AG09309 (cell line): ENCODE measurements at places on chromosomes 5 and 9.

DNA sequence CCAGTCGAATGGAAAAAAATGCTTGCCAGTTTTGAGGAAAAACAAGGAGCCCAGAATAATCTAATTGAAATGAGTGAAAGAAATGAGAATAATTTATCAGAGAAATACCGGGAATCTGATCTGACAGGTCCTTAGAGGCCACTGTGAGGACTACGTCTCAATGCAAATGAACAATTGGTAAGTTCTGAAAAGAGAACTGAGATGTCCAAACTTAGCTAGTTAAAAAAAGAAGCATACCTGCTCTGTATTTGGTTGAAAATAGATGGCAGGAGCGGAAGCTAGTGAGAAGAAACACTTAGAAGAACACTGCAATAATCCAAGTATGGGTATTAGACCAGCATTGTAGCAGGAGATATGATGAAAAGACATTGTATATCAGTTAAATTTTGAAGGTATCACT is 161.2 kb downstream of the CDH9 start:
- DNase-seq = no peak

DNA sequence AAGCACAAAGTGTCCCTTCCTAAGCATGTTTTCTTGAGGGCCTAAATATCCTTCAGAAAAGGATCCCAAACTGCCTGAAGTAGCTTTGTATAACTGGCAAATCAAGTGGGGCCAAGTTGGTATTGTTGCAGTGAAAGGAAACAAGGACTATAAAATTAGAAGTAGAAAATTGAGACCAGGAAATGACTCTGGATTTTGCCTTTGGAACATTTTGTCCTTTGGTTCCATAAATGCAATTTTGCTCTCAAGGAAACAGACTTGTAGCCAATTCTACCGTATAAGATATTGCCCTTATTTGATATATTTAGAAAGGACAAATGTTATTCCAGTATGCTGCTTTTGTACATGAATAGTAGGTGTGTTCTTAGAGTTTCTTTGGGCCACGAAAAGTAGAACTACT is 34.4 kb downstream of the RABGAP1 start:
- no peak for DNase-seq

DNA sequence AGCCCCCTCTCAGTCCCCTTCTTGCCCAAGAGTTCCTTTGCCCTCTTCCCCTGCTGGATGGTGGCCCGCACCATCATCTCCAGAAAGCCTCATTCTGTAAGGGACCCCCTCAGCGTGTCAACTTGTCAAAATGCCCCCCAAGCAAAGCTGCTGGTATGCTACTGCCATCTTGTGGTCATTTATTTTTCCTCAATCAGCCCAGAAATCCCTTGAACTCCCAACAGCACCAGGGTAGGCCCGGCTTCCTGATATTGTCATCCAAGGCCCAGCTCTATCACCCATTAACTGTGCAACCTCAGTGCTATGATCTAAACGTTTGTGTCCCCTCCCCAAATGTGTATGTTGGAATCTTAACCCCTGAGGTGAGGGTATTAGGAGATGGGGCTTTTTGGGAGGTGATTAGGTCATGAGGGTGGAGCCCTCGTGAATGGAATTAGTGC is 53.2 kb upstream of the FBXW11 start:
- DNase-seq = no peak

DNA sequence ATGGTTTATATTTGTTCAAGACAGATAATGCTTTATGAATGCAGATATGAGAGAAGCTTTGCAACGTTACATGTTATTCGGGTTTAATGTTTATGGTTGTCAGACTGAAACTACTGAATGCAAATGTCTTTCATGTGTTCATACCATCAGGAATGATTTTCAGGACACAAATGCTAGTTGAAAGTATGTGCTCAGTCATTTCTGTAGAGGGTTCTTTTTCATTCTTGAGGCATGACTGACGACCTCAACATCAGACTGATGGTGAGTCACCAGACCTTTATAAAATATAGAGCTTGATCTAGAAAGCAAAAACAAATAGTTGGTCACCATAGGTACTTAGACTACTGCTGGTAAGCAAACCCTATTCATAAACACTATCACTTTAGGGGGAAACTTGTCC is 287.3 kb upstream of the NUDT12 start:
- peak; percentile 38 for DNase-seq

GRCh38 chr5:14946815-14947620 is 75.4 kb upstream of the ANKH start:
- no peak for DNase-seq

- DNase-seq = no peak
Measured at GRCh38 chr5:116076496-116076895, 8.3 kb upstream of the COMMD10 start.

- no peak for DNase-seq
Measured at GRCh38 chr5:96645091-96645490, 17.1 kb upstream of the CAST start.

DNA sequence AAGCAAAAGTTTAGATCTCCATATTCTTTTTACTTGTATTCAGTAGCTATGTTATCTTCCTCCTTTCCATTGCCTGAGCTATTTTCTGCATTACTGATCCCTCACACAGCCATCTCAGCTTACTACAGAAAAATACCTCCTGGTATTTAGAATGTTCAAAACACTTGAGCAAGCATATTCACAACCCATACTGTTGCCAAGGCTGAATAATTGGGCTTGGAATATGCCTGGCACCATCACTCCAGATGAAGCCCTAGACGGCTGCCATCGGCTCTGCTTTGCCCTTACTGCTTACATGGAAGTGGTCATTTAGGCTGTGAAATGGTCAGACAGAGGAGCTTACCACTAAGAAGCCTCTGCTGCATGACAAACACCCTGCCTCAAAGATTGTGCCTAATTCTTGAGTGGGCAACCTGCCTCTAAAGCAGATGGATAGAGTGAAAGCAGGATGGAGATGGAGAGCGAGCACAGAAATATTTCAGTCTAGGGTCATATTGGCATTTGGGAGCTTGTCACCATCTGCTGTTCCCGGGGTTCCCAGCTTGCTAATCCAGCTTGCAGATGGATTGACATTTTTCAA is 92.5 kb upstream of the TAS2R1 start:
- DNase-seq = no peak

DNA sequence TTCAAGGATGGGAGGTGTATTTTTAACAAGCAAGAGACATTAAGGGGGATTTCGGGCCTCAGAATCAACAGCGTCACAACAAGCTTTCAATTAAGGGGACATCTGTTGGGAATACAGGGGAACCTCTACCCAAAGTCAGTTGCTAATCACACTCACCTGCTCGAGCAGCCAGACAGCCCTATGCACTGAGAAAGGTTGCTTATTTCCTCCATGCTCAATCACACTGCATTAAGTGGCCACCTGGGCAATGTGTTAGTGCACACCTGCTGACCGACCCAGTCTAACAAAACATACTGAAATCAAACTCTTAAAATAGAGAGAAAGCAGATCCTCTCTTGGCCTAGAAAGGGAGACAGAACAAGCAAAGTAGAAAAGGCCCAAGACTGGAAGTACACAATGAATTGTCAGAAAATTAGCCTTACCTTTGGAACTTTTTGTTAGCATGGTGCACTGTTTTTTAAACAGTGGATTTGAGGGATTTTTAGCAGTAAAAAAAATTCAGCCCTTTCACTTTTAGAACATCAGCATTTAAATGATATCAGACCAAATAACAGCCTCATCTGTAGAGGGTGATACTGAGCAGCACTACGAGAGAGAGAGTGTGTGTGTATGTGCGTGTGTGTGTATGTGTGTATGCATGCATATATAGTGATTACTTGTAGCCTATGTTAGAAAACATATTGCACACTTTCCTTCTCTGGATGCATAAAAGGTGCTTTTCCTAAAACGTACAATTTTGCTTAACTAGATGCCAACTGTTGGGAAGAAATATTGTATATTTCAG is 1118.6 kb upstream of the DMAC1 start:
- no peak for DNase-seq

DNA sequence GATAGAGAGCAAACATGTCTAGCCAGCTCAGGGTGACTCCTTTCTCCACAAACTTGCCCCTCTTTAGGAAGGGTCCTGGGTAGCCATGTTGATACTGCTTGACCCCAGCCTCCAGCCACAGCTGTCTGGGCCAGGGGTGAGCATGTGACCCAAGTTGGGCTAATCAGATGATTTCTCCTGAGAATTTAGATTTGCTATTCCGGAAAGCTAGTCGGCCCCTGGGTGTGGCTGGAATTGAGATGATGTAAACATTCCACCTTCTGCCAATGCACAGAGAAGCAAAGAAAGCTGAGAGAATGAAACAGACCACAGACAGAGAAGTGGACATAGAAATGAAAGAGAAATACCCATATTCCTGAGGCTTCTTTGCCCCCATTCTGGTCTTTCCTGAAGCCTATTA is 17.8 kb upstream of the B4GALT1 start:
- no peak for DNase-seq

DNA sequence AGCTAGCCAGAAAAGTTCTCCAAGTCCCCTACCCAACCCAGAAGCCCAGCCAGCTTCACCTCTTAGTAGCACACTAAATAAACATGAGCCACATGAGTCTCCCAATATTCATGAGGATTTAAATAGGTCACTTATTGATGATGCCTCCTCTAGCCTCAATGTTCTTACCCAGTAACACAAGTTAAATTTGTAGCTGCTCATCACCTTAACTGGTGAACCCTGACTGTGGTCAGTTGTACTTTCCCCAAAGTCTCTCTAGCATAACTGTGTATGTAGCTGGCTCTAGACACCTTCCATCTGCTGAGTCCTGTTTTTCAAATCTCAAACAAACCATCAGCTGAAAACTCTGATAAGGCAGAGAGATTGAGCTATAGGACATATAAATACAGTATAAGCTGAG is 100.3 kb upstream of the ELAVL2 start:
- DNase-seq = no peak

GRCh38 chr9:129362287-129363000 is 184.4 kb upstream of the IER5L start:
- DNase-seq = no peak
